MM.1S (cell line): ENCODE measurements at places on chromosomes 1 and 21.

DNA sequence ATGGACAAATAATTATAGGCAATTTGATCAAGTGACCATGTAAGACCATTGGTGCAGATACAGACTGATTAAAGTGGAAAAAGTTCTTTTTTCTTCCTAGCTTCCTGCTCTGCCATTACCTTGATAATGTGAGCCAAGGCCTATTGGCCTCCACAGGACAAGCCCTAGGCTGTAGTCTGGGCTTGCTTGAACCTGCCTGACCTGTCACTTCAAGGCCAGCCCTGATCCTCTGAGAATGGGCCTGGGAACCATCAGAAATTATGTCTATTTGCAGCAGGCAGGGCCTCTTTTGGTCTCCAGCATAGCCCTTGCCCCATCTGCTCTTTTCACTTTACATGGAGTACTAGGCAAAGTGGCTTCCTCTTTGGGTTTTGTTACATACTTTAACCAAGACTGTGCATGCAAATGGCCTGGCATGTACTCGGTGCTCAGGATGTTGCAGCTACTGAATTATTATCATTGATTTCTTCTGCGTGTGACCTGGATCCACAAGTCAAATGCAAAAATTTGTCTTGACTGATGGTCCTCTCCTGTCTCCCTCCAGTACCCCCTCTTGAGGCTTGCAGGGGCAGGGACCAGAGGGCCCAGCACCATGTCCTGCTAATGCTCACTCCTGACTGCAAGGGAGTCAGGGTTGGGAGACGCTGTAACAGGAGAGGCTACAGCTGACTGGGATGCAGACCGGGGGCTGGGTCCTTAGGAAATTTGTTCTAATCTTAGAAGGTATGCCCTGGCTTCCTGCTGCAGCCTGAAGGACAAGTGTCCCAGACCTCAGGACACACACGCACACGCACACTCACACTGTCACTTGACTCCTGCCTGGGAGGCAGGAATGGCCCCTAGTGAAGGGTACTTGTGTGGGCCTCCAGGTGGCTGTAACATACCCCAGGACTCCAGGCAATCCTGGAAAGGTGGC lies 39.4 kb downstream of the RCSD1 start:
- H3K27me3 ChIP-seq: no peaks in the 10 kb centered on the region
- no peaks in the 10 kb centered on the region for H3K4me1 ChIP-seq
- no peak overlapping the region for H3K27ac ChIP-seq
- H3K36me3 ChIP-seq: no peaks in the 10 kb centered on the region

DNA sequence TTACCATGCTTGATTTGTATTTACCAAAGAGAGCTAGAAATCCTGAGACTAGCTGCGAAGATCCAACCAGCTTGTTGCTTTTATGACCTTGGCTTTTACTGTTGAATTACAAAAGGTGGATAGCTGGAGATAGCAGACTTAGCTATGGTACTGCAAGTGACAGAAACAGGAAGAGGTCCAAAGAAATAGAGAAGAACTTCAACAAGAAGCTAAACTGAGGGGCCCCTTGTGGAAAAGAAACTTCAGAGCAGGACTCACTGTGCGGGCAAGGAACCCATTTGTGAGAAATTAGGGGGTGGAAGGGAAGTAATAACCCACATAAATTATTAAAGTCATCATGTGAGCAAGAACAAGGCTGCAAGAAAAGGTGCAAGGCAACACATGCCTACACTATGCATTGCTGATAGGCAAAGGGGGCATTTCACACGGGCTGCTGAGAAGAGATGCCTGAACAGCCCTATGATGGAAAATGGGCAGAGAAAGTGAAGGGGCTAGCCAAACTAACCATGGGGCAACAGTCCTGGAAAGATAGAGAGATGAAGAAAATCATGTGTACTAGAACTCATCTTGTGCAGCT lies 116.6 kb upstream of the PRDX6 start:
- DNase-seq: no peak
- H3K4me3 ChIP-seq: no peak overlapping the region
- no peaks in the 10 kb centered on the region for H3K4me1 ChIP-seq
- H3K36me3 ChIP-seq: no peaks in the 10 kb centered on the region

- no peak overlapping the region for H3K27ac ChIP-seq
- H3K4me1 ChIP-seq: no peaks in the 10 kb centered on the region
- H3K4me3 ChIP-seq: no peak overlapping the region
- H3K27me3 ChIP-seq: no peaks in the 10 kb centered on the region
These were observed 204.1 kb downstream of the FMN2 start for GRCh38 chr1:240295811-240296210.

GRCh38 chr1:3351449-3352298 lies 102.8 kb upstream of the ARHGEF16 start:
- no peak overlapping the region for H3K27ac ChIP-seq
- H3K27me3 ChIP-seq: peaks cover 90% of the 10 kb centered on the region
- no peak overlapping the region for H3K4me3 ChIP-seq
- H3K36me3 ChIP-seq: no peaks in the 10 kb centered on the region

GRCh38 chr1:2936559-2937515 lies 84.4 kb upstream of the ACTRT2 start:
- H3K27me3 ChIP-seq: peaks cover 73% of the 10 kb centered on the region
- H3K36me3 ChIP-seq: no peaks in the 10 kb centered on the region
- DNase-seq: no peak

DNA sequence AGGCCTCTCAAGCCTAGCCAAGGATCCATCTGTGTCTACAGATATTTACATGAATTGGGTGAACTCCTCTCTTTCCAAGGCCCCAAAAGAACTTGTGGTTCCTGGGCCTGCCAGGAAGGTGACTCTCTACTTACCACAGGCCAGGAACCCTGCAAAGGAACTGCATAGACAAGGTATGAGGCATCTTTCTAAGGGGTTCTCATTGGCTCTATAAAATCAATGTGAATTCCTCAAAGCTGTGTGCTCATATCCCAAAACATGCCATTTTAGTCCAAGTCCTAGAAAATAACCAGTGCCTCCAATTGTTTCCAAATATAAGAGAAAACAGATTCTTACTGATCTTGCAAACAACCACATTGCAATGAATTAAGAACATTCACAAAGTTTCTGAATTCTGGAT lies 39.9 kb upstream of the RGL1 start:
- no peak overlapping the region for H3K4me3 ChIP-seq
- H3K27me3 ChIP-seq: no peaks in the 10 kb centered on the region
- H3K4me1 ChIP-seq: no peaks in the 10 kb centered on the region
- DNase-seq: no peak

GRCh38 chr21:24046829-24047443 lies 1560.3 kb downstream of the MRPL39 start:
- no peaks in the 10 kb centered on the region for H3K36me3 ChIP-seq
- no peaks in the 10 kb centered on the region for H3K27me3 ChIP-seq
- no peaks in the 10 kb centered on the region for H3K4me1 ChIP-seq

GRCh38 chr1:229848752-229849677 lies 218.0 kb upstream of the GALNT2 start:
- no peaks in the 10 kb centered on the region for H3K27me3 ChIP-seq
- no peak overlapping the region for H3K27ac ChIP-seq
- H3K4me1 ChIP-seq: no peaks in the 10 kb centered on the region
- DNase-seq: peak; percentile 42

GRCh38 chr1:59990470-59990869 lies 63.9 kb upstream of the CYP2J2 start:
- no peaks in the 10 kb centered on the region for H3K36me3 ChIP-seq
- no peaks in the 10 kb centered on the region for H3K4me1 ChIP-seq
- no peak overlapping the region for H3K4me3 ChIP-seq
- H3K27ac ChIP-seq: no peak overlapping the region
- H3K27me3 ChIP-seq: no peaks in the 10 kb centered on the region

DNA sequence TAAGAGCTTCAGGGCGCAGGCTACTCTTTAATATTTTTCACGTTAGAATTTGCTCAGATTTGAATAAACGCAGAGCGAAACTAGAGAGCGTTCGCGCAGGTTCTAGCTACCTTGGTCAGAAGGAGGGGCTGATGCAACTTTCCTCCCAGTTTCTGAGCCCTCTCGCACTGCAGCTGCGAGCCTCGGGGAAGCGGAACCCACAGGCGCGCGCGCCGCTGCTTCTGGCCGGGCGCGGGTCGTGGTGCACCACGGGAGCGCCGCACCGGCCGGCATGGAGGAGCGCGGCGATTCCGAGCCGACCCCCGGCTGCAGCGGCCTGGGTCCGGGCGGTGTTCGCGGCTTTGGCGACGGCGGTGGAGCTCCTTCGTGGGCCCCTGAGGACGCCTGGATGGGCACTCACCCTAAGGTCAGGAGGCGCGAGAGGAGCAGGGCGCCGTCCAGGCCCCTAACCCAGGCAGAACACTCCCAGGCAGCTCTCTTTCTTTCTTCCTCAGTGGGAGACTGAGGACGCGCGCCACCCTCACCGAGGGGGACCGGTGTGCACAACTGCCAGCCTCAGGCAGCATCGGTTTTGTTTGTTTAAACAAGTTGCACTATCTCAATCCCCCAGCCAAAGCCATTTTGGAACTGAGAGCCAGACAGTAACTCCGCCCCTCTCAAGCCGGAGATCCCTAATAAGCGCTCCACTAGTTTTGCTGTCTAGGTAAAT lies at the start of gene TSEN15:
TSEN15 (plus strand) TSS at position 246 of the 709 bp plus-strand sequence; CDS start at position 272, 26 bp downstream.
- H3K27ac ChIP-seq: peak within 1 kb of the TSS; percentile 87
- no peaks in the 10 kb centered on the region for H3K36me3 ChIP-seq
- DNase-seq: peak; percentile 97
- no peaks in the 10 kb centered on the region for H3K27me3 ChIP-seq
- peak within 1 kb of the TSS; percentile 81 for H3K4me3 ChIP-seq

GRCh38 chr1:28200234-28200873 lies 23.9 kb upstream of the PTAFR start:
- H3K27me3 ChIP-seq: no peaks in the 10 kb centered on the region
- no peak for DNase-seq
- no peak overlapping the region for H3K27ac ChIP-seq
- H3K4me3 ChIP-seq: no peak overlapping the region
- H3K4me1 ChIP-seq: peaks cover 13% of the 10 kb centered on the region

DNA sequence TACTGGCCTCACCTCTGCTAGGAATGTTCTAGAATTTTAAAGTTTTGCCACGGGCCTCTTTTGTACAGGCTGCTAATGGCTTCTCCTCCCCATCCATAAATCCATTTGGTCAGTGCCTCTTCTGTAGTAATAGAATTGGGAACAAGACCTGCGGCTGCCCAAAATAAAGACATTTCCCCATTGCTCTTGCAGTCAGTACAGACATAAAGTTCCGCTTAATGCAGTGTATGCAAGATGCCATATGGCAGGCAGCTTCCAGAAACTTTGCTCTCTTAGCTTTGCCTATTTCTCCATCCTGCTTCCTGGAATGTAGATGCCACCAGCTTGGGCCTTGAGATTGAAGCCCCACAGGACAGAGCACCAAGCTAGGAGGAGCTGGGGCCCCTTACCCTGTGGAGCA lies 3.7 kb upstream of the SLC2A5 start:
- H3K4me1 ChIP-seq: peaks cover 25% of the 10 kb centered on the region
- no peak overlapping the region for H3K27ac ChIP-seq
- no peak overlapping the region for H3K4me3 ChIP-seq
- H3K27me3 ChIP-seq: peaks cover 25% of the 10 kb centered on the region
- no peaks in the 10 kb centered on the region for H3K36me3 ChIP-seq

- H3K4me1 ChIP-seq: no peaks in the 10 kb centered on the region
- H3K36me3 ChIP-seq: no peaks in the 10 kb centered on the region
- H3K27ac ChIP-seq: no peak overlapping the region
- no peak for DNase-seq
- no peaks in the 10 kb centered on the region for H3K27me3 ChIP-seq
- no peak overlapping the region for H3K4me3 ChIP-seq
These were observed 41.8 kb downstream of the CDCP2 start for GRCh38 chr1:54110996-54111395.

DNA sequence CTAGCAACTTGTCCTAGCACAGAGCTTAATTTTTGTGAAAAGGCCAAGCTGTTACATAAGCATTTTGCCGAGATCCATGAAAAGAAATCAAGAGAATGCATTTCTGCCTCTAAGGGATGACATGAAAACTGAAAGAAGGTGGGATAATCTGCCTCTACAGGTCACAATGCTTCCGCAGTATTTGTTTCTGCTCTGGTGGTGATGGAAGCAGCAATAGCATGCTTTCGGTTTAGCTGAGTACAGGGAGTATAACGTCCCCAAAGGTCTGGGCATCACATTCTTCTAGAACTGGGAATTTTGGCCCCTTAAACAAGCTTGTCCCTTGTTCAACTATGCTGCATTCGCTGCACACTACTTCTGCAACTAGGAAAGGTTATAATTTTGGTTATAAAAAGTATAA lies 14.4 kb upstream of the MAGI3 start:
- DNase-seq: no peak
- no peaks in the 10 kb centered on the region for H3K36me3 ChIP-seq
- no peaks in the 10 kb centered on the region for H3K27me3 ChIP-seq
- no peaks in the 10 kb centered on the region for H3K4me1 ChIP-seq
